ENCODE measurements at places on chromosomes 1 and 21.

GRCh38 chr1:67230539-67230938, 64.3 kb downstream of the IL23R start:
- DNase-seq: no peak

DNA sequence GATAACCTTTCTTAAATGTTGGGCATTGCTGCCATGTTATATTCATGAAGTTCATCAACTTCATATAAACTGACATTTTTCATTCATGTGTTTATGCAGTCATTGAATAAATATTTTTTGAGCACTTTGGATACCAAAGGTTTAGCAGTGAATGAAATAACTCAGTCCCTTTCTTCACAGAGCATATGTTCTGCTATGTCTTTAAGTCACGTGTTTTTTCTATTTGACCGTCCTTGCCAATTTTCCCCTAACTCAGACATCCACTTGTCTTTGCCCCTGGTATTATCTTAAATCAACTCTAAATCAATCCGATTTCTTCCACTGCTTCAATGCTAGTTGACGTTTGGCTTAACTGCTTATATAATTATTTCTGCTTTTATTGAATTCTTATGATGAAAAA, 16.6 kb downstream of the ADARB1 start:
- DNase-seq: no peak

DNA sequence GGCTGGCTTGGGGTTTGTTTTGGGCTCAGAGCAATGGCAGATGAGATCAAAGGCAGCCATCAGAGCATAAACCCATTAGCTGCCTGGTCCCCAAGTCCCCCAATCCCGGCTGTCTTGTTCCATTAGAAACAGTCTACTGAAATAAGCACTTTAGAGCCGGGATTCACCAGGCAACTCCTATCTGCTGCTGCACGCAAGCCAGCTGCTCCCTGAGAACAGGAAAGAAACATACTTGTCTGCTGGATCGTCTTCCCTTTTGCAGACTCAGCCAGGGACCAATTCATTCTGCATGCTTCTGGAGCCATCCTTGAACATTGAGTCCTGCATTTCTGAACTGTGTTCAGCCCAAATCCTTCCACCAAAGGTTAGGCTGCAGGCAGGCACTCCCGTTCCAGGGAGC, 21.8 kb downstream of the RXRG start:
- no peak for DNase-seq

GRCh38 chr1:81802707-81803430, 2.1 kb downstream of the ADGRL2 start:
- peak; percentile 8 for DNase-seq

- DNase-seq: no peak
Observed at GRCh38 chr1:212608959-212609700, 569 bp downstream of the ATF3 start.

DNA sequence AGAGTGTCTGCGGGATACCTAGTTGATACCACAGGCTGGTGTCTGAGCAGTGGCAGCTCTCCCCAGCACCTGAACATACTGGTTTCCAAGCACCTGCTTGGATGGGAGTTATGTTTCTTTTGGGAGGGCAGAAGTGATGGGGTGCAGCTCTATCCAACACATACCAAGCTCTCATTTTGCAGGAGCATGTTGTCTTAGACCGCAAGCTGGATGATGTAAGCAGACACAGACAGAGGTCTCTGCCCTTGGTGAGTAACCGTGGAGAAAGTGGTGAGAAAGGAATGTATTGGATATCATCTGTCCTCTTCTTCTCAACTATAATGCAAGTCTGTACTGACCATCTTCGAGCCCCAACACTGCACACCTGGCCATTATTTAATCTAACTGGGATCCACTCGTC, 37.4 kb downstream of the ZNF496 start:
- DNase-seq: no peak

GRCh38 chr1:116256875-116257274, 116.2 kb upstream of the ATP1A1 start:
- DNase-seq: no peak

DNA sequence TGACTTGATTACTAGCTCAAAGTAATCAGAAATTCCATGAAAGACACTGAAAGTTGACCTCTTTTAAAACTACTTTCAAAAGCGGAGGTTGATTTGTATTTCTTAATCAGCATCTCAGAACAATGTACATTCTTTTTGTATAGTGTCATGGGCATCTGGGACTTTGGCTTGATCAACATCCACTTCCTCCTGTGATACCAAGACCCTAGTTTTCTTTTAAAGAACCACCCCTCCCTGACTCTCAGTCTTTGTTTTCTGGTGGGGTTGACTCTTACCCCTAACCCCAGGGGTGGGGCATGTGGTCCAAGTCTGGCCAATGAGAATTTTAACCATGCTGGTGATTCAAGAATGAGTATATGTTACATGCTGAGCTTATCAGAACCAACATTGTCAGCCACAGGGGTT, 21.7 kb upstream of the IRF2BP2 start:
- no peak for DNase-seq

- no peak for DNase-seq
Observed at GRCh38 chr1:22900451-22900850, 72.2 kb downstream of the LACTBL1 start.
